ENCODE measurements at places on chromosomes 12 and 14. TPM values are rescaled to one million over a fixed set of nuclear protein-coding genes. Genes with fewer than 3 reads are reported as not detected.

GLT8D2 gene
- 10.5 TPM for total RNA-seq

IL31 gene
- total RNA-seq, result not detected

GPR132 gene
- total RNA-seq, result 7.2 TPM

KLRC2 gene
- total RNA-seq, result not detected

OR6C2 gene
- total RNA-seq, result not detected

B3GNT4 gene
- 0.30 TPM for total RNA-seq

KIF21A gene
- total RNA-seq, result 12.1 TPM

SPIC gene
- total RNA-seq, result not detected

CLEC2A gene
- not detected for total RNA-seq

DNAJC22 gene
- total RNA-seq, result 0.18 TPM

CCDC197 gene
- total RNA-seq, result not detected

SMIM10L1 gene
- total RNA-seq, result 8.4 TPM

RFX4 gene
- total RNA-seq, result not detected

P3H3 gene
- total RNA-seq, result 7.0 TPM

DLGAP5 gene
- total RNA-seq, result 0.97 TPM

LRIG3 gene
- total RNA-seq, result 30.5 TPM

GRCh38 chr14:71333705-71334104 lies 426.4 kb downstream of the PCNX1 start:
- DNase-seq, result no peak

GRCh38 chr12:48000878-48001504 lies 3.3 kb downstream of the COL2A1 start:
- no peak for DNase-seq

GRCh38 chr12:90229407-90230170 lies 521.0 kb upstream of the ATP2B1 start:
- no peak for DNase-seq

- no peak for DNase-seq
These were observed 149.5 kb downstream of the STXBP6 start for GRCh38 chr14:24900269-24901100.

DNA sequence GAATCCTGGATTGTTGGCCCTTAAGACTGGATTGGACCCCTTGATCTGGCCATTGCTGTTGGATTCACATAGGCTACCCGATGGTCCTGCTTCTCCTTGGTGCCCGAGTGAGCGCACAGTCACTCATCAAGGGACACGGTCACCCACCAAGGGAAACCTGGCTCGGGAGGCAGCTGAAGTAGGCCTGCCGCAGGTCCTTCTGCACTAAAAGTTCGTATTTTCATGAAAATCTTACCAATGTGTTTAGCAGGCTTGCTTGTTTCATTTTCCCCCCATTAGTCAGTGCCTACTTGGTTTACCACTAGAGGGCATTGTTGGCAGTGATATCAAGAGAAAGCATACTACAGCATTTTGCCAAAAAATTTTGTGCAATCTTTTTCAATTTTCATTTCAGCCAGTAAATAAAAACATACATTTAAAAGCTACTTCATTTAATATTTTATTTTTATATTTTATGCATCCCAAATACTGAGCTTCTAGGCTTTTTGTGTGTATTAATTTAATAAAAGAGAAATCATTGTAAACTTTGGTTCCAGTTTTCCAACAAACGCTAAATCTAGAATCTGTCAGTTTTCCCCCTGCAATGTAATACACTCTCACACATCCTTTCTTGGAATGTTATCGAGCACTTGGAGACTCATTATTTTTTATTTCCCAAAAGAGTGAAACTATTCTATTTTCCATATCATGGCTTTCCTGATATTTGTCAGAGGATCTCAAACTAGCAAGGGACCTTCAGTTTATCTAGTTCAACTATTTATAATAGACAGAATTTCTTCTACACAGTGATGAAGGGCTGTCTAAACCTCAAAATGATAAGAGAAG lies 116.7 kb downstream of the LMNTD1 start:
- no peak for DNase-seq

GRCh38 chr14:102050625-102051024 lies 36.2 kb downstream of the HSP90AA1 start:
- no peak for DNase-seq

- no peak for DNase-seq
These were observed 1.6 kb downstream of the PHLDA1 start for GRCh38 chr12:76029982-76030340.

GRCh38 chr14:100278702-100279101 lies 27.5 kb downstream of the SLC25A29 start:
- peak; percentile 70 for DNase-seq

DNA sequence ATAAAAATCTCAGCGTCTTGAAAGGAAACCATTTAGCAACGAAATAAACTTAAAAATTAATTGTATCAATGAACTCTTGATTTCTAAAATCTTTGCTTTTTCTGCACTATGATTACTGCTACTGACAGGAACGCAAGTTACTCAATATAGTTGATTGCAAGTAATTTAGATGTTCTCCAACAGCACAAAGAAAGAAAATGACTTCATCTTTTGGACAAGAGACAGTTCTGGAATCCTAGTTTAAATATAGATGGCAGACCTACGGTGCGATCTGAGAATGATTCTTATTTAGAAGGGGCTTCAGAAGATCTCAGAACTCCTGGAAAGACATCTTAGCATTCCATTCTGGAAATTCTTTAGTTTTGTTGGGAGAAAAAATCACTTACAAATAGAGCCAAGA lies 1.4 kb upstream of the SUDS3 start:
- no peak for DNase-seq

DNA sequence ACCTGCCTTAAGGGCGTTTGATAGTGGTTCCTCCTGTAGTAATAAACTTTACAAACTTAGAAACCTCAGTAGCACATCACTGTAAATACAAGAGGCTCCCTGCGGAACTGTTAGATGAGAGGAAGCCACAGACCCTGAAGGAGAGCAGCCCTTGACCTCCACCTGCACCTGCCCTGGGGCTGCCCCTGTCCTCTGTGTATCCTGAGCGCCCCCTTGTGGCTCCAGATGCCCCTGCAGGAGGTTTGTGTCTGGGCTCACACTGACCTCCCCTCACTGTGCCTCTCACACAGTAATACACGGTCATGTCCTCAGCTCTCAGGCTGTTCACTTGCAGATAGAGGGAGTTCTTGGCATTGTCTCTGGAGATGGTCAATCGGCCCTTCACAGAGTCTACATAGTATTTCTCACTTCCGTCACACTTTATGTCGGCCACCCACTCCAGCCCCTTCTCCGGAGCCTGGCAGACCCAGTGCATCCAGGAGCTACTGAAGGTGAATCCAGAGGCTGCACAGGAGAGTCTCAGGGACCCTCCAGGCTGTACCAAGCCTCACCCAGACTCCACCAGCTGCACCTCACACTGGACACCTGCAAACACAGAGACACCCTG lies 1059.8 kb downstream of the TMEM121 start:
- DNase-seq, result peak; percentile 58

GRCh38 chr12:50985322-50985721 lies 33.0 kb downstream of the HIGD1C start:
- DNase-seq, result no peak

GRCh38 chr12:124588751-124589267 lies 21.4 kb upstream of the NCOR2 start:
- no peak for DNase-seq

GRCh38 chr12:51295651-51296050 lies 25.4 kb upstream of the SMAGP start:
- no peak for DNase-seq

DNA sequence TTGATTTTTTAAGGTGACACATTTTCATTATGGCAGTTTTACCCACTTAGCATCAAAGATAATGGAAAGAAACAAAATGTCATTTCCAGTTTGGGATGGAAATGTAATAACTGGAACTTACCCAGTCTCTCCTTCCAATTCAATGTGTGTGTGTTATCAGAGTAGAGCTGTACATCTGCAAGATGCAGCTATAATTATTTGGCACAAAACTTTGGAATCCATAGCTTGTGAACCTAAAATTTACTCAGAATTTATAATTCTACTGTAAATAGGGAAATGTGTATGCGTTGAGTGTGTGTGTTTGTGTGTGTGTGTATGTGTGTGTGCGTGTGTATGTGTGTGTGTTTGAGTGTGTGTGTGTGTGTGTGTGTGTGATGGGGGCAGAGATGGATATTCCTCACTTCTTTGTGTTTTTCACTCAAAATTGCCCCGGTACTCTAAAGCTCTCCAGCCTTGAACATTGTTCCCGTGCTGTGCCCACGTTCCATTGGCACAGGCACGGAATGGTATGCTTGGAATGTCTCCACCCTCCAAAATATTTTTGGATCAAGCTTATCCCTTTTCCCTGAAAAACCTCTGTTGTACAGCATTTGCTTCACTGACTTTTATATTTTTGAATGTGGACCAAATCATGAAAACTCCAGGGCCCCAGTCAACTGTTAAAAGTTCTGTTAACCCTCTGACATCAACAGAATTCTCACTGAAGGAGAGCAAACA lies 150.2 kb upstream of the BMP4 start:
- DNase-seq, result no peak

- DNase-seq, result no peak
These were observed 117.8 kb downstream of the DUSP6 start for GRCh38 chr12:89234324-89235114.

- no peak for DNase-seq
These were observed 279.9 kb upstream of the FAR2 start for GRCh38 chr12:28869197-28869596.

GRCh38 chr12:3223601-3224529 lies 146.7 kb downstream of the TSPAN9 start:
- no peak for DNase-seq

DNA sequence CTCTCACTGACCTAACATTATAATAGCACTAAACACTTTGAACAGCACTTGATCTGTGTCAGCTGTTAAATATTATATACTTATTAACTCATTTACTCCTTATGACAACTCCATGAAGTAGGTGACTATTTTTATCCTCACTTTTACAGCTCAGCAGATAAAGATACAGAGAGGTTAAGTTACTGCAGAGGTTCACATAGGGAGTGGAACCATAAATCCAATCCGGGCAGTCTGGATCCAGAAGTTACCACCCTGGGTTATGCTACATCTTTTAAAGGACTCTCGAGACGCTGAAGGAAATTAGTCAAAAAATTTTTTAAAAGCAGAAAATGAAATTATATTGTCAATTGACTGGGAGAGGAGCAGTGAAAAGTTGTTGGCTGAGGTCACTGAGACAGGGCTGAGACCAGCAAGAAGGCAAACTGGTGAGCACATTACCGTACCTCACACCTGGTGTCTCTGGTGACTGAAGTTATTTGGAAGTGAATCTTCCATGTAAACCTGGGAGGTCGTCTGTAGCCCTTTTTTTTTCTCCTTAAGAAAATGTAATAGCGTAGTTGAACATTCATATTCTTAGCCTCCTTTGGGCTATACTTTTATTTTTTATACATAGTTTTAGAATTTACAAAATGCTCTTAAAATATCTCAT lies 1.2 kb upstream of the RIMKLB start:
- no peak for DNase-seq

- peak; percentile 65 for DNase-seq
These were observed at the start of gene CHGA for GRCh38 chr14:92922883-92923743. Gene CHGA, plus strand, starts transcription at chr14:92923150. Its CDS starts 210 bp downstream, at chr14:92923360.

GRCh38 chr14:20799456-20799891 lies 3.2 kb downstream of the RNASE1 start:
- DNase-seq, result no peak

GRCh38 chr12:846421-846820 lies 94.0 kb downstream of the WNK1 start:
- DNase-seq, result no peak

DNA sequence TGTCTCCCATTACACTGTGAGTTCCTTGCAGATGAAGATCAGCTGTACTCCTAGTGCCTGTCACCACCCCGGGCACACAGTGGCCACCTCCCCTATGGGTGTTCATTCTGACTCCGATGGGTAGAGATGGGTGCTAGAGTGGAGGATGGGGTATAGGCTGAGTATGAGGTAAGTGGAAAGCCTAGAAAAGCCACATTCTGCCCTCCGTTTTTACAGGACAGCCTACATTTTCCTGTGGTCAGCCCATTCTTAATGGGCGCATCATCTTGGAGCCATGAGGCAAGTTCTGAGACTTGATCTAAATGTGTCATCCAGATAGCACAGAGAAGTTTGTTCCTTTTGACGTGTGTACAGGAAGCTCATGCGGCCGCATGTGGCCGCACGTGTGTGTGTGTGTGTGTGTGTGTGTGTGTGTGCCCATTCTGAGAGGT lies 166.7 kb upstream of the HIF1A start:
- no peak for DNase-seq

DNA sequence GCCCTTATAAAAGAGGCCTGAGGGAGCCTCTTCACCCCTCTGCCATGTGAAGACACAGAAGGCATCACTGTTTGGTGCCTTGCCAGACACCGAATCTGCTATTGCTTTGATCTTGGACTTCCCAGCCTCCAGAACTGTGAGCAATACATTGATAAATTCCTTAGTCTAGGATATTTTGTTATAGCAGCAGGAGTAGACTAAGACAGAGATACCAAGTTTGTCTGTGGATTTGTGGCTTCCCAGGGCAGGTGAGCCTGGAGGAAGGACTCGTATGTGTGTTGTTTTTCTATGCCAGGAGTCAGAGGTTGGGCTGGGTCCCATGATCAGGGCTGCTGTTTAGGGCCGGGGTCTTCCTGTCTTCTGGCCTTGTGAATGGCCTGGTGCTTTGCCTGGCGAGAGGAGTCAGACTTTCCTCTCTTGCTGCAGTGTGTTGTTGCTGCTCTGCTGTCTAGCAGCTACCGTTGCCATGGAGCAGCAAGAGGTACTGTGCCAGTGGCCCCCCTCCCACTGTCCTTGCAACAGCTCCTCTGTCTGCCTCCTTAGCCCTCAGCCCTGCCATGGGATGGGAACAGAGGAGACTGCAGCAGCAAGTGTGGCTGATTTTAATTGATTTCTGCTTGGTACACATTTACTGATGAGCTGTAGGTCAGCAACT lies 111.2 kb downstream of the CHST11 start:
- DNase-seq, result no peak

GRCh38 chr14:53448682-53449081 lies 295.6 kb upstream of the DDHD1 start:
- no peak for DNase-seq

DNA sequence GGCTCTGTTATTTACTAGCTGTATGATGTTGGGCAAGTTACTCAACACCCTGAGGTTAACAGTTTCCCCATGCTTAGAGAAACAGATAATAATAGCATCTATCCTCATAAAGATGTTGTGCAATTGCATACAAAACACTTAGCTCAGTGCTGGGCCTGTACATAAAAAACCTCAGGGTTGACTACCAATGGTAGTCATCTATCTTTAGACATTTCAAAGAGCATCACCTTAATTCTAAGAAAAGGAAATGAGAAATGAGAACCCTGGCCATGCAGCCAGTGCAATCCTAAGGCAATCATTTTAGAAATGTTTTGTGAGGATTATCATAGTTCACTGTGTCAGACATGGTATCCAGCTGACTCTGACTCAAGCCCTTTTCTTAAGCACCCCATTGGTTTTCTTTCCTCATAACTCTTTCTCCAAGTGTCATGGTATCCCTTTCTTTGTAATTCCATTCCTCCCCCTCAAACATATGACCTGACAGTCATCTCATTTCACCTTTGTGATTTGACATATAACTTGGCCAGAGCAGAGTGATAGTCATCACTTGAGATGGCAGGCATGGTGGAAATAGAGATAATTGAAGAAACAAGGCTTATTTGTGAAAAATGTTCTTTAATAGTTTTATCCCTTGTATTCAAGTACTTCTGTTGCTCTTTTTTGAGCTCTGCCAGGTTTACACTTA lies 29.5 kb upstream of the OSBPL8 start:
- DNase-seq, result no peak

- DNase-seq, result peak; percentile 63
These were observed 1.7 kb downstream of the CYP27B1 start for GRCh38 chr12:57765003-57765697.
